ENCODE measurements at places on chromosomes 5 and 9.
A peak's percentile ranks its signal among the peaks of the same experiment; 100 is the strongest.

GRCh38 chr5:3024976-3025375 is 273.5 kb upstream of the IRX2 start:
- DNase-seq, result no peak

- no peak for DNase-seq
Measured at GRCh38 chr9:130920762-130921299, 18.2 kb downstream of the FIBCD1 start.

GRCh38 chr9:34611811-34612787 is at the start of gene RPP25L:
TSS of gene RPP25L (minus strand) at chr9:34612097. CDS start at chr9:34611296, 801 bp downstream.
- DNase-seq, result peak; percentile 64

- DNase-seq, result no peak
Measured at GRCh38 chr5:146076028-146076427, 29.3 kb downstream of the PLAC8L1 start.

- no peak for DNase-seq
Measured at GRCh38 chr9:115415450-115415849, 297.5 kb upstream of the TNC start.

DNA sequence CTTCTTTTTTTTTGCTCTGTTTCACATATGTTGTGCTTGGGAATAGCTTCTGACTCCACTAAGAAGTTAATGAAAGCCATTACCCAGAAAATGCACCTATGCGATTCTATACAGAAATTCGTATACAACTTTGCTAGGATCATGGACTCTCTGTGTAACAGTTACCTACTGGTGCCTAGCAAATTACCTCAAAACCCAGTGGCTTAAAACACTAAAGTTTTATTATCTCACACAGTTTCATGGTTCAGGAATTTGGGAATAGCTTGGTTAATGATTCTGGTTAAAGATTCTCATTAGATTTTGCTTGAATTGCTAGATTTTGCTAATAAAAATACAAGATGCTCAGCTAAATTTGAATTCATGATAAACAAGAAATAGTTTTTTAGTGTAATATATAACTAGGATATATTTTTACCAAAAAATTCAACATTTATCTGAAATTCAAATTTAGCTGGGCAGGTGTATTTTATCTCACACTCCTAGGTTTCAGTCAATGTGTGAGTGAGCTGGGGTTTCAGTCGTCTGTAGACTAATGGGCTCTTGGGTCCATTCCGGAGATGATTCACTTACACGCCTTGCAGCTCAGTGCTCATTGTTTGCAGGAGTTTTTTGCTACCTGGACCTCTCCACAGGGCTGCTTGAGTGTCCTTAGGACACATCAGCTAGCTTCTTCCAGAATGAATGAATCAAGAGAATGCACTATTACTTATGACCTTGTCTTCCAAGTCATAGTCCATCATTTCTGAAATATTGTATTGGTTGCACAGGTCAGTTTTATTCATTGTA is 75.1 kb downstream of the MROH2B start:
- no peak for DNase-seq

DNA sequence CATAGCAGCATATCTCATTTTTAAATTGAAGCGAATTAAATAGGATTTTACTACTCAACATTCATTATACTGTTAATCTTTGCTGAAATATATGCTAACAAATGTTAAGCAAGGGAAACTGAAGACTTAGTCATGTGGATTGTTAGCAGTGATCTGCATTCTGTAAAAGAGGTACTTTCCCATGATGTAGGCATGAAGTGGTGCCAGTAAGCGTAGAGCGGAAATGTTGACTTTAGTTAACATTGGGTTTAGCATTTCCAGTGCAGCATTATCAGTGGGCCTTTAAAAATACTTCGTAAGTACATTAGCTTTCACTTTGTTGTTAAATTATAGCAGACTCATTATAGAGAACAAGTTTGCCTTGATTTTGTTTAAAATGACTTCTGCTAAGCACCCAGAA is 130.3 kb downstream of the CDC42SE2 start:
- no peak for DNase-seq

- no peak for DNase-seq
Measured at GRCh38 chr9:88672874-88673689, 138.1 kb downstream of the NXNL2 start.

DNA sequence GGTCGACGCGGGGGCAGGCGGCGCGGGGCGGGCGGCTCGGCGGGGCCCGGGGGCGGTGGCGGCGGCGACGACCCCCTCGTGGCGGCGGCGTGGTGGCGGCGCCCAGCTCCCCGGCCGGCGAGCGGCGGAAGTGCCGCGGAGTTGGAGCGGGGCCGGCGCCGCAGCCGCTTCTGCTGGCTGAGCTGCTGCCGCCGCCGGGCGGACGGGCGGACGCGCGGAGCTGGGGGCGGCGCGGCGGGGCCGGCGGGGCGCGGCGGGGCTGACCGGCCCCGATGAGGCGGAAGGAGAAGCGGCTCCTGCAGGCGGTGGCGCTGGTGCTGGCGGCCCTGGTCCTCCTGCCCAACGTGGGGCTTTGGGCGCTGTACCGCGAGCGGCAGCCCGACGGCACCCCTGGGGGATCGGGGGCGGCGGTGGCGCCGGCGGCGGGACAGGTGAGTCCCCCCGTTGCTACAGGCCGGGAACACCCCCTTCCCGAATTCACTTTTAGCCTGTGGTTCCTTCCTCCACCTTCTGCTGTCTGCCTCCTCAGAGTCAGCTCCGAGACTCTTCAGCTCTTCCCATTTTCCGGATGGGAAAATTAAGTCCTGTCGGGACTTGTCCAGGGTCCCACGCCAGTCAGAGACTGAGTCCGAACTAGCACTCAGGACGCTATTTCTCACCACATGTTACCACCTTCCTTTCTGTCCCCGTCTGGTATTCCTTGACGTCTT is at the start of gene GALNT10:
Gene GALNT10 (plus strand): TSS at position 139 of the 710 bp plus-strand sequence. CDS start 134 bp downstream, at position 273.
- DNase-seq, result no peak

DNA sequence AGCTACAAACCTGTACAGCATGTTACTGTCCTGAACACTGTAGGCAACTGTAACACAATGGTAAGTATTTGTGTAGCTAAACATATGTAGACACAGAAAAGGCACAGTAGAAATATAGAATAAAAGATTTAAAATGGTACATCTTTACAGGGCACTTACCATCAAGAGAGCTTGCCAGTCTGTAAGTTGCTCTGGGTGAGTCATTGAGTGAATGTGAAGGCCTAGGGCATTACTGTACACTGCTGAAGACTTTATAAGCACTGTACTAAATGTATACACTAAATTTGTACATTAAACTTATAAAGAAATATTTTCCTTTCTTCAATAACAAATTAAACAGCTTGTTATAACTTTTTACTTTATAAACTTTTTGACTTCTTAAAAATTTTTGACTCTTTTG is 20.5 kb downstream of the ADRB2 start:
- no peak for DNase-seq

- no peak for DNase-seq
Measured at GRCh38 chr5:2291146-2291840, 408.6 kb upstream of the IRX4 start.

Data from stimulated activated CD8-positive, alpha-beta memory T cell treated with anti-CD3 and anti-CD28 coated beads, Interleukin-4, amount 100 ng/mL, for 1 hour (primary cell).